ENCODE measurements at places on chromosomes 7 and 10.

DNA sequence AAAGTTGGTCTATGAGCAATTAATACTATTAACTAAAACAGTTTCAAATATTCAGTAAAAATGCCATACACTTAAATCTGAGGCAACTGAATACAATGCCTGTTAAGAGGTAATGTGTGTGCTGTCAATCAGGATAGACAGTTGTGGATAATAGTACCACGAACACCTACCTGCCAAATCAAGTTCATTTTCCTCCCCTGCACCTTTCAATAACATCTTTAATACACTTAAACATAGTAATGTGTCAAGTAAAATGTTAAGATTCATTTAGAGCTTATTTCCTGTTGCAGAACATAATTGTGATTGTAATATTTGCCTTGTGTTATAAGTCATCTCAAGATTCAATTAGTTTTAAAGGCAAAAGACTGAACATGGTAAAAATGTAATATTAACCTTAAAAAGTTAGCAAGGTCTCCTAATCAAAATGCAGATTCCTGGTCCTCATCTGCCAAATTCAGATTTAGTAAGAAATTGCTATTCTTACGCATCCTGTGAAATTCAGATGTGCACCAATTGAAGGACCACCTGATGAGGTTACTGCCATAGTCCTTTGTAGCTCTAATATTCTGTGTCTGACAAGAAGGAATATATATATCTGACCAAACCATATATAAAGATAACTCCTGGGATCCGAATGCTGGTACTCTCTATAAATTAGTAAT, 37.1 kb downstream of the COL1A2 start:
- DNase-seq = no peak
- no peak overlapping the region for H3K4me3 ChIP-seq
- no peak overlapping the region for H3K27ac ChIP-seq
- peaks cover 2% of the 10 kb centered on the region for H3K4me1 ChIP-seq
- H3K27me3 ChIP-seq = peaks cover 12% of the 10 kb centered on the region

DNA sequence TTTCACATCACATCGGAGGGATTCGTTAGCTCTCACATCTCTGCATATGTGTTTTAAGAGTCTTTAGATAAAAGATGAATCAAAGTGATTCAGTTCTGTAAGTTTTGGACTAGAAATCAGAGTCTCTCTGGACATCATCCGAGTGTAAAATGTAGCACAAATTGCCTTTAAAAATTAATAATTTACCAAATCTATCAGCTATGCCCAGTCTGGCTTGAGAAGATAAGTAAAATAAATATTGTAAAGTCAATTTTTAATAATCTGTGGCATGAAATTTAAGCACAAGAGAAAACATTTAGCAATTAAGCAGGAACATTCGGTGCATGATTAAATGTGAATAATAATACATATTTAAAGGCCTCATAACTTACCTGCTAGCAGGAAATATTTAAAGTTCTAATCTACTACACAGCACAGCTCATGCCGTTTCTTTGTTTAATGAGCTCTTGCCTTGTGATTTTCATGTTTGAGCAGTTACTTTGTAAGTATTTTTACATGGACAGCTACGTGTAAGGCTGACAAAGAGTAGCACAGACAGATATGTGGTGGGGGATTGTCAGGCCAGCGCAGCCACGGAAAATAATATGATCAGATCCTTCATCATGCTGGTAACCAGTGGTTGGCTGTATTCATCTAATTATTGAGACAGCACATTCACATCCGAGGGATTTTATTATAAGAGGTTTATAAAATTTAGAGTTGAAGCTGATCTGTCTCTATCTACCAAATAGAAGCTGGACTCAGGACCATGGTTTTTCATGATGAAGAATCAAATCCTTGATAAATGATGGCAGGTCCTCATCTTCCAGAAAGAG, 317.3 kb downstream of the ADARB2 start:
- H3K27ac ChIP-seq = no peak overlapping the region
- no peaks in the 10 kb centered on the region for H3K36me3 ChIP-seq
- peaks cover 7% of the 10 kb centered on the region for H3K4me1 ChIP-seq
- H3K4me3 ChIP-seq = peak overlapping the region; percentile 52
- no peak for DNase-seq
- H3K27me3 ChIP-seq = peaks cover 26% of the 10 kb centered on the region

DNA sequence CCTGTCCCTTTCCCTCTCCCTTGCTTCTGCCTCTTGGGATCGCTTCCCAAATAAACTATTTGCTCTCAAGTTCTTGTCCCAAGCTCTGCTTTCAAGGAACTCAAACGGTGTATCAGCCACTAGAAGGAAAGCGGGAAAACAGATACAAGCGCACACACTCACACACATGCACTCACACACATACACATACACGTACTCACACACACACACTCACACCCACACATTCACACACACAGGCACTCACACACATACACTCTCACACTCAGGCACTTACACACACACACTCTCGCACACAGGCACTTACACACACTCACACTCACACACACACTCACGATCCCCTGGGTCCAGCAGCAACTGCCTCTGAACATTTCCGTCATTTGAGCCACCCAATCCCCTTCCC, 121.9 kb downstream of the RAB11FIP2 start:
- H3K27me3 ChIP-seq = peaks cover 2% of the 10 kb centered on the region
- no peak overlapping the region for H3K27ac ChIP-seq
- H3K4me1 ChIP-seq = no peaks in the 10 kb centered on the region
- no peak overlapping the region for H3K4me3 ChIP-seq

DNA sequence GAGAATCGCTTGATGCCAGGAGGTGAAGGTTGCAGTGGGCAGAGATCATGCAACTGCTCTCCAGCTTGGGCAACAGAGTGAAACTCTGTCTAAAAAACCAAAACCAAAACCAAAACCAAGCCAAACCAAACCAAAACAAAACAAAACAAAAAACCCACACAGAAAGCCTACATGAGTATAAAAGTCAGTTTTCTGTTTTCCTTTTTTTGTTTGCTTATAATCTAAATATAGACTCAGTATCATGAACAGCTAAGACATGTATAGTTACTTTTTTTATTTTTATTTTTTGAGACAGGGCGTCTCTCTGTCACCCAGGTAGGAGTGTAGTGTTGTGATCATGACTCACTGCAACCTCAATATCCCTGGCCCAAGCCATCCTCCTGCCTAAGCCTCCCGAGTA, 16.8 kb upstream of the MTPN start:
- peak overlapping the region; percentile 13 for H3K4me3 ChIP-seq
- H3K36me3 ChIP-seq = no peaks in the 10 kb centered on the region
- H3K27ac ChIP-seq = no peak overlapping the region
